ENCODE measurements at places on chromosomes 1 and 21.

DNA sequence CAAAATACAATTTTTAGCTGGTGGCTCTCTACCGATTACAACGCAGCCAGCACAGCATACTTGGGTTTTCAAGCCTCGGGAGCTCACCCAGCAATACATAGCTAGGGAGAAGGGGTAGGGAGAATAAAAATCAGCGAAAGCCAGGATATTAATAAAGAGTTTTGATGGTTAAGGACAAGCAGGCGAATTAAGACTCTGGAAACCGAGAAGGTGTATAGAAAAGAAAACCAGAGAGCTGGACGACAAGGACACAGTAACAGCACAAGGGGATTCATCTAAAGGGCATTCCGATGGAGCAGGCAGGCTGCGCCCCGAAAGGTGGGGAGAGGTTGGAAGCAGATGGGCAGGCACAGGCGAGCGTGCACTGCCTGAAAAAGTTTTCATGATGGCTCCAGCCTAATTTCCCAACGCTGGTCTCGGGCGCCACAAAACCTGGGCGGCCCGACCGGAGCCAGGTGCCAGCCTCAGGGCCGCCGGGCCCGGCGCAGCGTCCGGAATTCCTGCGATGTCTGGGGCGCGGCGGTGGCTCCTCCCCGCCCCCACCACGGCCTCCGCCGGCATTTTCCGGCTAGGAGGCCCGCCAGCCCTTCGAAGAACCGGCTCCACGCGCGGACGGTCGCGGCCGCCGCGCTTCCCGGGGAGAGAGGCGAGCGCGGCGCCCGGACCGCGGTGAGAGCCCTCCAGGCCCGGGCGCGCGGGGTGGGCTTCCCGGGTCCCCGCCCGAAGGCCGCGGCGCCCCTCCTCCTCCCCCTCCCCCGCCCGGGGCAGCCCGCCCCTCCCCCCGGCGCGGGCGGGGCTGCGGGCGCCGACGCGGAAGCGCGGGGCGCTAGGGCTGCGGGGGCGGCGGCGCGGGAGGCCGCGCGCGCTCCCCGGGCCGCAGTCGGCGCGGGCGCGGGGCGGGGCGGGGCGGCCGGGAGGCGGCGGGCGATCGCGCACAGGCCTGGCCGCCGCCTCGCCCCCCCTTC lies 774 bp upstream of the DYRK1A start:
- no peak for DNase-seq

DNA sequence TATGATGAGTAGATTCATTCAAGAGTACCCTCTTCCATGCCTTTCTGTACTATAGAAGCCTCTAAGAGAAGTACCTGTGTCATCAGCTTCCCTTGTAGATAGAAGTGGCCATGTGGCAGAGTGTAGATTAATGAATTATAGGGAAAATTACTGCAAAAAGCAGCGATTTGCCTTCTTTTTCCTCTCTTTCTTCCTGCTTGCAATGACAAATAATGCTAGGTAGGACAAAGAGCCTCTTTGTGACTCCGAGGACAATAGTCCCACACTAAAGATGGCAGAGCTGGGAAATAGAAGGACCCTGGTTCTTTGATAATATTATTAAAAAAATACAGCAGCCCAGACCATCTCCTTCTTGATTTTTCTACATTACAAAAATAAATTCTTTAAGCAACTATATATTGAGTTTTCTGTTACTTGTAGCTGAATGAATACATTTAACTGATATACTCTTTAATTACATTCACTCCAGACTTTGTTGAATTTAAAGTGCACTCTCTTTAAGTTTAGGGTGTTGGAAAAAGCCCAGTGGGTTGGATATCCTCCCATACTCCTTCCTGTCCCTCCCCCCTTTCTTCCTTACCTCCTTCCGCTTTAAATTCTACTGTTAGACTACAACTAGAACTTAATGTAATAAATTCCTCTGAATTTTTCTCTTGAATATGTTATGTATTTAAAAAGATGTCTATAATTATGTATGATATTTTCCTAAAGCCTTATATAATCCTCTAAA lies 198.2 kb upstream of the APP start:
- no peak for DNase-seq

DNA sequence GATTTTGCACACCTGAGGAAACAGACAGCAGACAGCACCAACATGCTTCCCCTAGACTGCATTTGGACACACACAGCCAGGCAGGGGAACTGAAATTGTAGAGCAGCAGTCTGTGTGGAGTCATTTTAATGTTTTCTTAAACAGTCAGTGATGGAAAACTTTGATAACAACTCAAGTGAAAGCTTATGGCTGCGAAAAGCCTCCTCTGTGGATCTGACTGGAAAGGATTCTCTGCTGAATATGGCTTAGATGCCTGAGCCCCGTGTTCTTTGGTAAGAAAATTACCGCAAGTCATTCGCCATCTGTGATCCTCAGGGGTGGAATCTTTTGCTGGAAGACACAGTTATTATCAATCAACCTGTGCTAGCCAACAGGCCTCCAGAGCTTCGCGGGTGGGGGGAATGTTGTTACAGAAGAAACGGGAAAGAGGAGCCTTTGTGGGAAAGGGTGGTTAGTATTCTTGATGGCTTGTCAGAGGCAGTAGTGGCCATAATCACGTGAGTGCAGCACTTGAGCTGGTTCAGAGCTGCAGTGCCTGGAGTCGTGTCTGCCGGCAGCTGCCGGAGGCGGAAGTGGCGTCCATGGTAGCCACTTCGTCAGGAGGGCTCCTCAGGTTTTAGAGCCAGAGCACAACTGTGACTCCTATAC lies 204.7 kb downstream of the ST6GALNAC3 start:
- no peak for DNase-seq

- no peak for DNase-seq
These were observed at the start of gene TRIM17 for GRCh38 chr1:228416217-228416933. TSS of gene TRIM17 (minus strand) at chr1:228416861. CDS start at chr1:228415072, 1,789 bp downstream.

- no peak for DNase-seq
These were observed 123.2 kb downstream of the IGSF21 start for GRCh38 chr1:18230840-18231239.

- no peak for DNase-seq
These were observed 4.5 kb downstream of the SH3GLB1 start for GRCh38 chr1:86708920-86709319.

GRCh38 chr1:3837200-3837599 lies 19.8 kb downstream of the CEP104 start:
- DNase-seq: no peak

GRCh38 chr1:166920561-166921475 lies 44.8 kb upstream of the TADA1 start:
- no peak for DNase-seq

Data from activated CD8-positive, alpha-beta memory T cell treated with anti-CD3 and anti-CD28 coated beads for 4 hours (primary cell).